Right ventricle myocardium superior (tissue), 1 donor: ENCODE measurements at places on chromosomes 2 and 18. TPM values are rescaled to one million over a fixed set of nuclear protein-coding genes. Genes with fewer than 3 reads are reported as not detected.
A peak's percentile ranks its signal among the peaks of the same experiment; 100 is the strongest.

CCDC148 gene
- 1.0 TPM for total RNA-seq

- peak; percentile 84 for DNase-seq
Observed at GRCh38 chr2:119290859-119291587, 67.4 kb downstream of the STEAP3 start.

GRCh38 chr2:95578539-95578938 is 13.3 kb upstream of the TRIM43 start:
- DNase-seq, result no peak

GRCh38 chr2:200620606-200621390 is 35.0 kb downstream of the AOX1 start:
- no peak for DNase-seq

- peak; percentile 76 for DNase-seq
Observed at GRCh38 chr2:74414881-74415761, 6.3 kb downstream of the C2orf81 start.

- DNase-seq, result no peak
Observed at GRCh38 chr2:235638541-235639427, 144.9 kb downstream of the AGAP1 start.

- DNase-seq, result no peak
Observed at GRCh38 chr2:240286596-240286995, 146.1 kb upstream of the OTOS start.

POTEF gene
- not detected for total RNA-seq

DNA sequence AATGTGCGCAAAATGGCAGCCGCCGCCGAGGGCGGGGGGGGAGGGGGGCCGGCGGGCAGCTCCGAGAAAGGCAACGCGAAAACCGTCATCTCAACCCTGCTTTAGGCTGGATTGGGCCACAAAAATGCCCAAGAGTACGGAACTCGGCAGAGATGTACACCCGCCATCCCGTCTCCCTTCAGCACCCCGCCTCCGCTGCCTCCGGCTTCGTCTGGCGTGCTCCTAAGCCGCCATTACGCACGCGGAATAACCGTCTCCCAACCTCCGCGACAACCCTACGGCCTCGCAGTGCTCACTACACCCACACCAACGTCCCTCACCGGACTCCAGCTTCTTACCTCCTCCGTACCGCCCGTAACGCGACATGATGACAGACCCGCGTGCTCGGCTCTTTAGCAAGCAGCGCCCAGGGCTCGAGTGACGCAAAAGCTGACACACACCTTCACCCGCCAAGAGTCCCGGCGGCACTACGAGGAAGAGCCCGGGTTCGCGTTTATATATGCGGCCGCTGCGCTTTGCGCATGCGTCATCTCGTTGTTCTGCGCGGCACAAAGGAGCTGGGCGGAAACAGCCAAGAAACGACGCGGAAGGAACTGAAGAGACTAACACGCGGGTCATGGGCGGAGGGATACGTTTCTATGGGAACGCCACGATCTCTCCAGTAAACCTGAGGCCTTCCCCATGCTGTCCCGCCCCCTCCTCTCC is at the start of gene SRSF7:
Gene SRSF7, minus strand, starts transcription at position 471 of the 705 bp plus-strand sequence. Its CDS starts 105 bp downstream, at position 366.
- DNase-seq, result peak; percentile 98

DNA sequence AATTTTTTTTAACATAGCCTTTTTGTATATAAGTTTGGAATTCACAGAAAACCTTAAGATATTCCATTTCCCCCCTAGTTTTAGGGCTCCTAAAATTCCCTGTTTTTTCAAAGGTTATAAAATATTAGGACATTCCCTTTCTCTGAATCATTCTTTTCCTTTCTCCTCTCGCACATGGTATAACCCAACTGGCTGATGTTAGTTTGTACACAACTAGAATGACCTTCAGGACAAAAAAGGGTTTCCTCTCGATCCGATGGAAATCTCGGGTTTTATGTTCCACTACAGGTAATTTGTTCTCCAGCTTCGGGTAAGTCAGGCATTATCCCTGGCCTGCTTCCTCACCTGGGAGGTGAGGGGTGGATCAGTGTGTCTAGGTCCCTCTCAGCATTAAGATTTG is 215.1 kb downstream of the LDLRAD4 start:
- DNase-seq, result no peak

DNA sequence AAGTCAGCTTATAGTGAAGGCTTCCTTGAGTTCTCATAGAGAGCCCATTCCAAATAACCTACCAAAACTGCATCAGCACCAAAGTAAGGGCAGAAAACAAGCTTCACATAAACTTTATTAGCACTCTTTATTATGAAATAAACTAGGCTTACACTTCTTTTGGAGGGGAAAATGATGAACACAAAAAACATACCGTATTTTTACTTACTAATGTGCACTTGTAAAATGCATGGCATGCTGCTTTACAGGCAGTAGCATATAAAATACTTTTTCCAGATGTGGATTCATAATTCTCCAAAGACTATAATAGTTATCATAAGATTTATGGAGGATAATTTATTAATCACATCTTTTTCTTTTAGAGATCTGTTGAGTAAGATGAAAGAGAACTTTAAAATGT is 133.9 kb downstream of the OSR1 start:
- DNase-seq, result no peak

EVA1A gene
- 0.97 TPM for total RNA-seq

- no peak for DNase-seq
Observed at GRCh38 chr2:120783969-120784372, 48.3 kb downstream of the GLI2 start.

DNA sequence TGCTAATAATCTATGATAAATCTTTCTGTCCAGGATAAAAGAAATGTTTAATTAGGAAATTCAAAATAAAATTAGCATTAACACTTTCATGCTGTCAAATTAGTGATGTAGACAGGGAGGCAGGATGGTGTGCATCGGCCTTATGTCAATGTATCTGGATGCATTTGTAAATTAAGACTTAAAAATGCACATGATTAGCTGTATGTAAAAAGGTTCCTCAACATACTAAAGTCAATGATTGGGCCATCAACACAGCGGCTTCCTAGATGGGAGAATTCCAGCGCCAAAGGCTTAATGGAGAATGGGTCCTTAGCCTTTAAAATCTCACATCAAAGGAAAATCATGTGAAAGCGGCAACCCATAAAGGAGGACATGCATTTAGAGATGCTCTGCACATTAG is 77.5 kb upstream of the ZEB2 start:
- DNase-seq, result no peak

DNA sequence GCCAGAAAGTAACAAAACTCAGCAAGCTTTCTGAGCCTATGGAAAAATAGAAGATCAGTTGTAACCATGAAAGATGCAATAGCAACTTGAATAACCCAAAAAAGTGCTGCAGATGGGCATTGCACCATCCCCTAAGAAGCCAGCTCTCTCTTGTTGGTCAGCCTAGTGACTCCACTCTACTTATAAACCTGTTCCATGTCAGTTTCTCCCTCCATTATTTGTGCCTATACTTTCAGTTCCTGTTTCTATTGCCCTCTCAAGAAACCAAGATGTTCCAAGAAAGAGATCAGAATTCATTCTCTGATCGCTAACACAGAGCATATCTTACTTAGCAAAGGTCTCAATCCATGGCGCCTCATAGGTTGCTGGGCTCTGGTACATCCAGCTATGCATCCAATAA is 170.3 kb upstream of the MAP2 start:
- DNase-seq, result no peak

DNA sequence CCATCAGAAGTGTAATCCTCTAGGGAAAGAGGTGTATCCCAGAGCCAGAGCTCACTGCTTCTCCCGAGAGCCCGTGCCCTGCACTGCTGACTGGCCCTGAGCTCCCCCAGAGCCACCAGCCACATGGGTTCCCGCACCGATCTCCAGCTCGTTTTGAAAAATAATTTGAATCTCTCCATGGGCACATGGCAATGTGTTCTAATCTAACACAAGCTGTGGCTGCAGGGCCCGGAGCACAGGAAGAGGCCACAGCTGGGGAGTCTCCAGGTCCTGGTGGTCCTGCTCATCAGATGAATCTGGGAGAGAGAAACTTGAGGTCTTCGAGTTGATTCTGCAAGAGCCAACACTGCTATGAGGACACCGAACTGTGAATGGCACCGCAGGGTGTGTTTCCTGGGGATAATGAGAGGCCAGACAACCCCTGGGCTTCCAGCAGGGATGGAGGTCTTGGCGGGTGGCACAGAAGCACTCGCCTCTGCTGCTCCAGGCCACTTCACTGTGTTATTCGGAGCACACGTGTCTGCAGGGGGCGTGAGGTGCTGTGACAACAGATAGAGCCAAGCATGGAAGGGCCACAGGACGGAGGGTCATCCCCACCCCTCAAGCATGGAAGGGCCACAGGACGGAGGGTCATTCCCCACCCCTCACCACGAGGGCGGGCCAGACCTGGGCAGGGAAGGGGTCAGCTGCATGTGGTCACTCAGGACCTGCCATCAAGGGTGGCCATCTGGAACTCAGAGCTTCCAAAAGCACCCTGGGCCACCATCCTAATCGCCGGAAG is 196.8 kb downstream of the NDUFA10 start:
- no peak for DNase-seq

GYPC gene
- 111 TPM for total RNA-seq

DNA sequence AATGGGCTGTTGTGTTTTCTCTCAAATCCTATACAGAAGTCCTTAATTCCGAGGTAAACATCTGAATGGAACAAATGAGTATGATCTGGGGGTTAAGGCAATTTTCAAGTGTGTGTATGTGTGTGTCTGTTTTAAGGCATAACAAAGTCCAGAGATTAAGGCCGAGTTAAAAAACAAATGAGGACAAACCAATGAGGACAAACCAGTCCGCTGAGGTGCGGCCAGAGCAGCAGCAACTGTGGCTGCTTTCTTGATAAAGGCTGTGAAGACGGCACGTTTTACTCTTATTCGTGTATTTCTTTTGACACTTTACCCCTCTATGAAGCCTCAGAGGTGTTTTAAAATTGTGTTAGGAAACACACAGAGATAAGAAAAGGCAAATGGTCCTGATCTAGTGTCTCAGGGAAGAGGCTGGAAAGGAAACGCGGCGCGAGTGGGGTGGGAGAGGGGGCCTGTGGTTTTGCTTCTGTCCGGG is 495 bp upstream of the GULP1 start:
- peak; percentile 41 for DNase-seq

GALNT1 gene
- 48.0 TPM for total RNA-seq

MROH2A gene
- not detected for total RNA-seq

ZNF513 gene
- total RNA-seq, result 6.0 TPM

UGT1A8 gene
- not detected for total RNA-seq

DNA sequence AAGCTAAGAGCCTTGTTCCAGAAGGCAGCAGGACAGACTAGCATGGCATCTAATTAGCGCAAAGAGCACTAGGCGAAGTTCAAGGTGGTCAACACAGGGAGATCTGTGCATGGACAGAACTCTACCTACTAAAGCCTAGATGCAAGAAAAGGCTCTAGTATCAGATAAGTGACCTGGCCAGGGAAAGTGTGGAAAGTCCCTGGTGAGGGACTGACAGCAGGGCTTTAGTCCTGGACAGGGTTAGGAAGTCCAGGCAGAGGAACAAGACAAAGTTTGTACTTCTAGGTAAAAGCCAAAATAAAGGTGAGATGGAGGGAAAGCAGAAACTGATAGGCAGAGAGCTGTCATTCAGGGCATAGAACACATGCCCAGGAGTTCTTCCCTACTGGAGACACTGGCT is 45.0 kb upstream of the PCBP1 start:
- no peak for DNase-seq

DNA sequence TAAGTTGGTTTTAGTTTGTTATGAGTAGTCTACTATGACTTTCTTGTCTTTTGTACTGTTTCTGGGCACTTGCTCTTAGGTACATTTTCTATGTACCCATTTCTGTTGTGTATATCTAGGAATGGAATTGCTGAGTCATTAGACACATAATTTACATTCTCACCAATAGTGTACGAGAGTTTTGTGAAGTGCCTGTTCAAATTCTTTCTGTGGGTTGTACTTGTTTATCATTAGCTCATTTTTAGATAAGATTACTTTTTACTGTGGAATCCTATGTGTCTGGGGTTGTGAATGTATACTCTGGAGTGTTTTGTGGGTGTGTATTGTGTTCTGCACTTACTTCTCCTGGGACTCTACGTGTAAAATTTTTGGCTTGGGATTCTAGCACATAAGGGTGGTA is 36.6 kb upstream of the CD28 start:
- no peak for DNase-seq

DNA sequence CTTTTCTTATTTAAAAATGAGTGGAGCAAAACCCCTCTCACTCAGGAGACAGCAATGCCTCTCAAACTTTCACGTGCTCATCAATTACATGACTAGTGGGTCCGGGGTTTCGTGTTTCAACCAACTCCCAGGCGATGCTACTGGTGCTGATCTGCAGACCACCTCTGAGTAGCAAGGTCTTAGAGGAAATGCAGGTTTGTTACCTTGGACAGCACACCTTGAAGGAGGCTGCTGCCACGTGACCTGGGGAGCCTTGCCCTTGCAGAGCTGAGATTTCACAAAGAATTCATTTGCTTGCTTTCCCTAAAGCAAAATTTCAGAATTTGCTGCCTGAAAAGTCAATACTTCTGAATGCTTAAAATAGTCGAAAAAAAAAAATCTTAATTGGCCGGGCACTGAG is 32.4 kb downstream of the SMIM21 start:
- DNase-seq, result no peak

LYPD6 gene
- 0.13 TPM for total RNA-seq

DGUOK gene
- total RNA-seq, result 17.7 TPM

GRCh38 chr2:64888591-64889309 is 100.4 kb upstream of the SLC1A4 start:
- DNase-seq, result no peak

ALPP gene
- not detected for total RNA-seq

GPBAR1 gene
- 1.8 TPM for total RNA-seq

AGXT gene
- total RNA-seq, result not detected

RBM45 gene
- total RNA-seq, result 4.9 TPM

- no peak for DNase-seq
Observed at GRCh38 chr2:85600951-85601770, 1.3 kb downstream of the TMEM150A start.

SPIRE1 gene
- total RNA-seq, result 33.5 TPM

ZEB2 gene
- 81.0 TPM for total RNA-seq

RGPD3 gene
- total RNA-seq, result 0.08 TPM

DNA sequence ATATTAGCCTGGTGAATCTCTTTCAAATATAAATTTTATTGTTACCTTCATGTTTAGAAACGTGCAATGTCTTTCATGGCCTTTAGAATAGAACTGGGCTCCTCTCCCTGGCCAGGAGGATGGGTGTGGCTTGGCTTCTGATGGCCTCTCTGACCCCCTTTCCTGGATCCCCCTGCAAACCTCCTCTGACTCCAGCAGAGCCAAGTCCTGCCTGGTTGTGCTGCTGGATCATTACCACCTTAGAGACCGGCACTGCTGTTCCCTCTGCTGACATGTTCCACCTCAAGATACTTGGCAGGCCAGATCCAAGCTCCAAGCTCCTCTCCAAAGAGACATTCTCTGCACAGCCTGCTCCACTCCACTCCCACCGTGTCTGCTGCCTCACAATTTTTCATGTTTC is 823.8 kb upstream of the HS6ST1 start:
- no peak for DNase-seq

DNA sequence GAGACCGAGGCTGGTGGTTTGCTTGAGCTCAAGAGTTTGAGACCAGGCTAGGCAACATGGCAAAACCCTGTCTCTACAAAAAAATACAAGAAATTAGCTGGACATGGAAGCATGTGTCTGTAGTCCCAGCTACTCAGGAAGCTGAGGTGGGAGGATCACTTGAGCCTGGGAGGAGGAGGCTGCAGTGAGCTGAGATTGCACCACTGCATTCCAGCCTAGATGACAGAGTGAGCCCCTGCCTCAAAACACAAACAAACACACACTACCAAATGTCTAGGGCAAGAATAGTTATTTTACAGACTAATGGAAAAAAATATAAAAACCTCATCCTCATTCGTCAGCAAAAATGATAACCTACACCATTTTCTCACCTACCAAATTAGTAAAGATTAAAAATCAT is 15.3 kb downstream of the BUB1 start:
- no peak for DNase-seq

- no peak for DNase-seq
Observed at GRCh38 chr2:197265924-197266323, 44.7 kb downstream of the ANKRD44 start.

- DNase-seq, result no peak
Observed at GRCh38 chr2:189719571-189719970, 43.0 kb downstream of the OSGEPL1 start.
